ENCODE measurements at places on chromosomes 13 and 19. TPM values are rescaled to one million over a fixed set of nuclear protein-coding genes. Genes with fewer than 3 reads are reported as not detected.

Gene PALM3
- total RNA-seq = not detected

Gene ERCC5
- total RNA-seq = 34.3 TPM

Gene DIRAS1
- 0.39 TPM for total RNA-seq

Gene ZIC2
- total RNA-seq = not detected

Gene WDR62
- total RNA-seq = 9.1 TPM

Gene CCDC70
- 0.54 TPM for total RNA-seq

Gene ITGBL1
- 3.6 TPM for total RNA-seq

Gene SAE1
- total RNA-seq = 209 TPM

Gene NUCB1
- 222 TPM for total RNA-seq

Gene EFNA2
- total RNA-seq = not detected

Gene EDNRB
- total RNA-seq = 7.3 TPM

Gene ZNF682
- 0.93 TPM for total RNA-seq

Gene GAPDHS
- not detected for total RNA-seq

Gene OVOL3
- total RNA-seq = not detected

Gene RRAS
- 79.1 TPM for total RNA-seq

Gene EVI5L
- 21.1 TPM for total RNA-seq

Gene CERS1
- 0.53 TPM for total RNA-seq

Gene MTMR6
- total RNA-seq = 25.5 TPM

Gene RFXANK
- 86.1 TPM for total RNA-seq

Gene DACH1
- 4.1 TPM for total RNA-seq

Gene WDR88
- total RNA-seq = not detected

Gene KCNN4
- 3.2 TPM for total RNA-seq

Gene ADGRE3
- total RNA-seq = not detected

Gene CD37
- not detected for total RNA-seq

Gene PRRG2
- total RNA-seq = 1.1 TPM

Gene DCT
- total RNA-seq = not detected

Measured in mammary microvascular endothelial cell (primary cell).